ENCODE measurements at places on chromosomes 6 and 20.

GRCh38 chr6:33034554-33034953 lies 25.2 kb upstream of the HLA-DOA start:
- DNase-seq, result no peak

DNA sequence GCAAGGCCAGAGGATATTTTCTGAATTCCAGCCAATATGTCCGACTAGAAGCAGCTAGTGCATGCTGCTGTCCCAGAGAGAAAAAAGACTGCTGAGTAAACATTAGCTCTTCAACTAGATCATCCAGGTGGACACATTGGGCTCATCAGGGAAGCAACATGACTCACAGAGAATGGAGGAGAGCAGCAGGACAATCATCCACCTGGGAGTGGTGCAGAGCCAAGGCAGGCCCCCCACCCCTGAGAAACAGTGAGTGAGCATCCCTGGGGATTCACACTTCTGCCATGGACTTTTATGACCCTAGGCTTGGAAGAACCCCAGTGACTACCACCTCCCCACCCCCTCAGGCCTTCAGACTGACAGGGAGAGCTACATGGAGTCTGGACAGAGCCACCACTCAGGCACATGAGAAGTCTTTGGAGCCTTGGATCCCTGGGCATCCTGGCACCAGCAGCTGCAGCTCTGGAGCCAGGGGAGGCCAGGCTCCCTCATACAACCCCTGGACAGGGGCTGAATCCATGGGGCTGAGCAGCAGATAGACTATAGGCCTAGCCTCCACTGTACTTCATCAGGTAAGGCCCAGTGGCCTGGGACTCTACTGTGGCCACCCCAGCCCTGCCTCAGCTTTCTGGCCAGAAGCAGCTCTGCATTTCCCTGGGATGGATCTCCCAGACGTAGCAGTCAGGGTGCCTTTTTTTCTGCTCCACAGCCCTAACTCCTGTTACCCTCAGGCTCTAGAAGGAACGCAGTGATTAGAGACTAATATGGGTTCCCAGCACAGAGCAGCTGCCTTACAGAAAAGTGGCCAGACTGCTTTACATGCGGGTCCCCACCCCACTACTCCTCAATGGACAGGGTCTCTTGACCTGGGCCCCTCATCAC lies 82.9 kb upstream of the RNF217 start:
- DNase-seq, result no peak

DNA sequence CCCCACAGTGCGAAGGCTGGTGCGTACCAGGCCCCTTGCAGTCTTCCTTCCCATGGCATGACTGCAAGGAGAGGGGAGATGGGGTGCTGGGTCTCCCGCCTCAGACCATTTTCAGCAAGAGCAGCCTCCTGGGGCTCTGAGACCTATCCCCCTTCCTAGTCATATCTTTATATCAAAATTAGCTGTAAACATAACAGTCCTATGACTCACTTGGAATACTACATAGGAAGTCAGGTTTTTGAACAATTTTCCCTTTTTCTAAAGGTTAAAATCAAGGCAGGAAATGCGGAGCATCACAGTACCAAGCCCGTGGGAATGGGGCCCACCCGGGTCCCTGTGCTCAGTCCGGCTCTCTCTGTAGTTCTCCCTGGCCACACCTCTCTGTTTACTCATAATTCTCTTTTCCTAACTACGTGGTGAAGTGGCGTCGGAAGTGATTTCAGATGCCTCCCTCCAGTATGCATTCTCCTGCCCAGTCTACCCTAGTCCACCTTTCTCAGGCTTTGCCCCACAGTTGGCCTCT lies 109.8 kb upstream of the TMEM170B start:
- no peak for DNase-seq

GRCh38 chr20:63147532-63147931 lies 68.4 kb downstream of the YTHDF1 start:
- no peak for DNase-seq

GRCh38 chr6:27168586-27169443 lies 78.7 kb upstream of the PRSS16 start:
- DNase-seq, result no peak

- DNase-seq, result no peak
These were observed 565.3 kb downstream of the KIF16B start for GRCh38 chr20:16007962-16008361.

Data from ovary (tissue), 10 donors.